Inflammatory macrophage treated with lipopolysaccharide for 1 hour (primary cell): ENCODE measurements at places on chromosomes 1 and 21.

GRCh38 chr1:172895050-172895460 is 155.7 kb downstream of the TNFSF18 start:
- DNase-seq: no peak

DNA sequence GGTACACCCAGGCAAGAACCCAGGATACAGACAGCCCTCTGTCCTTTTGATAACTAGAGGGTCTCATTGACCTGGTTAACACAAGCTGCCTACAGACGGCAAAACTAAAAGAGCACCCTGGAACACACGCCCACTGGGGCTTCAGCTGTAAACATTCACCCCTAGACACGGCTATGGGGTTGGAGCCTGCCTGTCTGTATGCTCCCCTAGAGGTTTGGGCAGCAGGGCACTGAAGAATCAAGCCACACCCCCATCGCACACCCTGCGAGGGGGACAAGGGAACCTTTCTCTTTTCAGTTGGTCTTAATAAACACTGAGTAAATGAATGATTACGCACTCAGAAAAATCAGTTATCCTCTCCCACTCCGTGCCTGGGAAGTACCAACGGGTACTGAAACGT is 35.5 kb downstream of the LRRC3 start:
- no peak for DNase-seq

DNA sequence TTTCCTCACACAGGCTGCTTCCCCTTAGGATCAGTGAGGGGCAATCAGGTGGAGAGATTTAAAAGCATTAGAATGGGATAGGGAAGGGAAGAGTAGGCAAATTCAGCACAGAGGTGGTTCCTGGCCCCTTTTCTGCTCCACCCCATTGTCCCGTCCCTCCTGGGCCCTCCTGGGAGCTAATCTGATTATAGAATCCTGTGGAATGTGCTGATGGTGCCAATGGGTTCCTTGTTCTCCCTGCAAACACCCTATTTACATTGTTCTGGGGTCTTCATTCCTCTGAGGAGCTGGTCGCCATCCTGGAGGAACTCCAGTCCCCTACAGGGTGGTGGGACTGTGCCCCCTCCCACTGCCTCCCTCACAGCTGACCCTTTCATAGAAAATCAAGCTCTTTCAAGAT is 34.4 kb upstream of the LRP8 start:
- no peak for DNase-seq

- DNase-seq: no peak
These were observed 98.8 kb upstream of the SSX2IP start for GRCh38 chr1:84789014-84789413.

GRCh38 chr1:170518965-170519364 is 13.0 kb upstream of the GORAB start:
- no peak for DNase-seq

DNA sequence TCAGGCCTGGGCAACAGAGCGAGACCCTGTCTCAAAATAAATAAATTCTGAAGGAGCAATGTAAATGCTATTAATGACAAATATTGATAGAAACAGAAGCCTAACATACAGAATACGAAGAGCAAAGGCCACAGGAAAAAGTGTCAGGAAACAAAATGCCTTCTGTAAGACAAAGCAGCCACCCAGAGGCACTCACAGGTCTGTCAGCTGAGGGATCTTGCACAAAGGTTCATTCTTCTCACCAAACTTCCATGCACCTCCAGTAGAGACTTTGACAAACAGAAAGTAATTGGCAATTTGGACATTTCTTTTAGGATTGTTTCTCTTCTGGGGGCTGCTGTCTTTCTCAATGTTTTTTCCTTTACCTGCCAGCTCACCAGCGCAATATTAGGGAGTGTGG is 1.2 kb upstream of the ALDH9A1 start:
- no peak for DNase-seq

DNA sequence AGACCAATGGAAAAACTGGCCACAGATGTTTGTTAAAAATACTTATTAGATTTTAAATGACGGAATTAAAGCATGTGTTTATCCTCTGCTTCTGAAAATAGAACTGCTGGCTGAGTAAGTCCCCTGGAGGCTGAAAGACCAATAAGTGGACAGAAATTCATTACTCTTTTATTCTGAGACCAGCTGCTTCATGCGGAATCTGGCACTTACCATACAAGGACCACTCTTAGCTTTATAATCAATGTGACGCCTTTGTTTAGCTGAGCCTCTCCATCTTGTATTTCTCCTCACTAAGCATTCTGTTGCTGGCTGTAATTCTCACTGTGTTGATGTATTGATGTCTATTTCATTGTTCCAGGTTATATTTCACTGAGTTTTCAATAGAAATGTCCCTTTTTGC is 6.3 kb upstream of the EXO1 start:
- no peak for DNase-seq
